ENCODE measurements at places on chromosomes 2 and 18. TPM values are rescaled to one million over a fixed set of nuclear protein-coding genes. Genes with fewer than 3 reads are reported as not detected.

FSHR gene
- total RNA-seq, result not detected

- no peak for DNase-seq
Measured at GRCh38 chr2:15968280-15969178, 28.2 kb downstream of the MYCN start.

- DNase-seq, result no peak
Measured at GRCh38 chr18:45139478-45139877, 458.8 kb downstream of the SETBP1 start.

- DNase-seq, result no peak
Measured at GRCh38 chr18:74268175-74268574, 23.6 kb downstream of the CYB5A start.

DNA sequence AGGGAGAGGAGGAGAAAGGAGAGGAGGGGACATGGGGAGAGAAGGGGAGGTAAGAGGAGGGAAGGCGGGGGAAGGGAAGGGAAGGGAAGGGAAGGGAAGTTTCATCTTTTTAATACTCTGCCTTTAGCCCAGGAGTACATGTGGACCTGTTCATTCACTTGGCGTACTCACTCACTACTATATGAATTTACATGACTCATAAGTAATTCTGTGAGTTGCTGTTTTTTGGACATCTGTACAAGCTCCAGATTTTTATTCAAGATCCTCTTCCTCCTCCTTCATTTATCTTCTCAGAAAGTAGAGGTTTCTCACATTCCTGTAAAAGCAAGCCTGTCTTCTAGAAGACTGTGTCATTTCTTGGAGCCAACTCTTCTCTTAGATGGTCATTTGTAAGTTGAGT, 84.6 kb downstream of the RDH14 start:
- no peak for DNase-seq

ALK gene
- total RNA-seq, result not detected

KCNG2 gene
- 0.51 TPM for total RNA-seq

ZSWIM2 gene
- not detected for total RNA-seq

TFCP2L1 gene
- total RNA-seq, result 0.28 TPM

GRCh38 chr2:151853070-151853758, 25.0 kb upstream of the ARL5A start:
- no peak for DNase-seq

DNA sequence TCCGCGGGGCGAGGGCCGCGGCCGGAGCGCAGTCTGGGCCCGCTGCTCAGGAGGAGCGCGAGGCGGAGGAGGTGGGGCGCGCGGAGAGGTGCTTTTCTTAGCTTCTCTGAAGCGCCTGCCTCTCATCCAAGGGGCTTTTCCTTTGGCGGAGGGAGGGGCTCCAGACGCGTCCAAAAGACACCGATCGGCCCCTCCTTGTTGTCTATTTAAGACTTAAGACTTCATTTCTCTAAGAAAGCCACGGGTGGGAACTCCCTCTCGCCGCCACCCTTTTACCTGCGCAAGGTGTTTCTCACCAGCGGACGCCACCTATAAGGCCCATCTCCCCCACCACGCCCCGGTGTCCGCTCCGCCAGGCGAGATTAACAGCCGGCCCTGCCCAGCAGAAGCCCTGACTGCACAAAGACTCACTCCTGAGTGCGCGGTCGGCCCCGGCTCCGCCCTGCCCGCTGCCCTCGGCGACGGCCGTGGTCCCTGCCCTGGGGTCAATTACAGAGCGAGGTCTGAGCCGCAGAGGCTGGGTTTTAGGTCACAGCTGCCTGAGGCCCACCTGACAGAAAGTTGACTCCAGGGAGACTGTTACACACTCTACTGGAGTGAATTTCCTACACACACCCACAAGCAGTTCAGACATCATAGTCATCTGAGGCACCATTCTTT, at the start of gene DSC2:
Gene DSC2, minus strand, starts transcription at position 397 of the 660 bp plus-strand sequence. CDS start 450 bp downstream, outside the sequence.
- DNase-seq, result no peak

DNA sequence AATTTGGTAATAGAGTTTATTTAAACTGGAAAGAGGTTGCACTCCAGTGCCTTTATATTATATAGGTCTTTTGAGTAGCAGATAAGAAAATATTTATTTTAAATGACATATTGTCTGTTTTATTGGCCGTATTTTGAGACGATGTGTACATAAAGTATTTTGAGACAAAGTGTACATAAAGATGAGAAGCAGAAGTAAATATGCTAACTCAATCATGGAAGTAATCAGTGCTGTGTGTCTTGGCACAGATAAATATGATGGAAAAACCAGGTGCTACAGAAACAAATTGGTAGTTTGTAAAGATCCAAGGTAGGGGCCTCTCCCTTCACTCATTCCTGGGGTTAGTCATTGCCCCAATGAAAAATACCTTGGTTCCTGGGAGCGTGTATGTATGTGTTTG, 382.9 kb downstream of the DSEL start:
- DNase-seq, result no peak

GRCh38 chr2:64485331-64485730, 31.4 kb downstream of the LGALSL start:
- no peak for DNase-seq

EML6 gene
- total RNA-seq, result 0.17 TPM

DNA sequence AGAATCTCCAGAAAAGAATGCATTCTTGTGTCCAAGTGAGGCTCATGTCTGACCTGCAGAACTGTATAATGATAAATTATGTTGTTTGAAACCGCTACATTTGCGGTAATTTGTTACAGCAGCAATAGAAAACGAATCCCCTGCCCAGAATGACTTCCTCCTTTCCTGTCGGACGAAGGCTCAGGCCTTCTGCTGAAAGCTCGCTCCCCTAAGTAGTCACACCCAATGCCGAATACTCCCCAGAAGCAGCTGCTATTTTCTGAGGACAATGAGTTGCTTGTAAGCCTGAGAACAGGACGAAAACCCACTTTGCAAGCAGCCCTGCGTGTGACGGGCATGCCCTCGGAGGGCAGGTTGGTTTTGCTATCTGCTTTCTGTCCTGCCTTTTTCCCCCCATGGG, 27.7 kb upstream of the PTPN4 start:
- DNase-seq, result no peak

- no peak for DNase-seq
Measured at GRCh38 chr2:188415754-188416083, 124.0 kb downstream of the GULP1 start.

- no peak for DNase-seq
Measured at GRCh38 chr2:82740527-82740926, 1718.6 kb downstream of the SUCLG1 start.

Data from dermis blood vessel endothelial cell (primary cell).